ENCODE measurements at places on chromosomes 3 and 15.

DNA sequence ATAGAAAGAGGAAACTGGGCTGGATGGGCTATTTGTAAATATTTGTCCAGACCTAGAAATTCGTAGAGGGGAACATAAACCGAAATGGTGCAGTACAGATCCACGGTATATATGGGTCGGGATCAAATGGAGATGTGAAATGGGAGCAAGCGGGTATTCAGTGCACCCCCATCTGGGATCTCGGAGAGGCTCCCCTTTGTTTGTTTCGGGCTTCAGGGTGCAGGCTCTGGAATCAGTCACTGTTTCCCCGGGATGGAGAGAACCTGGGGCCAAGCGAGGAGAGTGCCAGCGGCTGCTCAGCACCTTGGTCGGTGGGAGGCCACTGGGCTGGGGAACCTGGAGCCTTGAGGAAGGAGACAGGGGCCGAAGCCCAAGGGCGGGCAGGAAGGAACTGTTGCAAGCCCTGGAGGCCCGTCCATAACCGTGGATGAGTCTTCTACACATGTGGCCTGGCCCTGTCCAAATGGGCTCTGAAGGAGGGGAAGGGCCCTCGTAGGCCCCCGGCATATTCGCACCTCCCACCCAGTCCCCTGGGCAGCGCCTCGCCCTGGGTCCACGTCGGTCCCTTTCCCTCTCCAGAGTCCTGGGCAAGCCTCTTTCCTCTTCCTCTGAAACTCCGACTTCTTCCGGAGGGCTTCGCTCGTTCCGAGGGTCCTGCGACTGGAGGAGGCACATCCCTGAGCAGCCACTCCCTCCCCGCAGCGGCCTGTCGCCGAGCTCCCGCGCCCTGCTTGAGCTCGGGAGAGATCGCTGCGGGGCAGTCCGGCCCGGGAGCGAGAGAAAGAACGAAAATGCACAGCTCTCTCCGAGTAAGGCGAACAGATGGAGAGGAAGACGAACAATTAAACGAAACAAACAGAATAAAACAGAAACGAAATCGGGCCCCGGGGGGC, 3.0 kb downstream of the ISL2 start:
- no peak for DNase-seq

- DNase-seq: no peak
Measured at GRCh38 chr3:47658444-47658843, 79.8 kb upstream of the CSPG5 start.

GRCh38 chr15:75815811-75816719, 27.2 kb upstream of the UBE2Q2 start:
- no peak for DNase-seq

DNA sequence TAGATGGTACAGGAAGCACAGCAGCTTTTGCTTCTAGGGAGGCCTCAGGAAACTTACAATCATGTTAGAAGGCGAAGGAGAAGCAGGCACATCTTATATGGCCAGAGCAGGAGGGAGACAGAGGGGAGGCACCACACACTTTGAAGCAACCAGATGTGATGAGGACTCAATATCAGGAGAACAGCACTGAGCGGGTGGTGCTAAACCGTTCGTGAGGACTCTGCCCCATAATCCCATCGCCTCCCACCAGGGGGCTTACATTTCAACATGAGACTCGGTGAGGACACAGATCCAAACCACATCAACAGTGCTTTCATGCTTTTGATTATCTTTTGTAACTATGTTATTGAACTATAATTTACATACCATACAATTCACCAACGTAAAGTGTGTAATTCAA, 7.6 kb upstream of the TMEM44 start:
- DNase-seq: no peak

DNA sequence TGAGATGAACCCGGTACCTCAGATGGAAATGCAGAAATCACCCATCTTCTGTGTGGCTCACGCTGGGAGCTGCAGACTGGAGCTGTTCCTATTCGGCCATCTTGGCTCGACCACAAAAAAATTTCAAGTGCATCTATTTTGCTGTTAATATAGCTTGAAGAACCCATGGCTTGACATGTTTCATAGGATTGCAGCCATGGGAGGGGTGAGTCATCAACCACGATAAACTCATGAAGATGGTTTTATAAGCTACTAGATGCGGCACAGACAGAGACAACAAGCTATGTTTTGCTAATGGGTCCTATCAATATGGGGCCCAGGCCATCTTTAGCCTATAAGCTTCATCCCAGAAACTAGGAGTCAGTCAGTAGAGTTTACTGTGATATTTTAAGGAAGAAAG, 100.4 kb upstream of the PHLDB2 start:
- DNase-seq: no peak

DNA sequence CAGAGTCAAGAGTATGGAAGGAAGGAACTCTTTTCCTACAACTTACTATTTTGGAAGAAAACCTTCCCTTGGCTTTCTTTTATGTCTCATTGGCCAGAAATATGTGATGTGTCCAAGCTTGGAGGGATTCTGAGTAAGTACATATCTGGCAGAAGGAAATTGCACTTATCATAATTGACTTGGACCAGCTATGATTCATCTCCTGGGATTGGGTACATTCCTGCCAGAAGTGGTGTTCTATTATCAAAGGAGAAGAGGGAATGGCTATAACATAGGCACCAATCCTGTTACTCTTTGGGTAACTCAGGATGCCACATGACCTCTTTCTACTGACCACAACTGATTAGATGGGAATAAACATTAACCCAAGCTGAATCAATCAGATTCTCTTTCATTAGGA, 13.5 kb upstream of the DAZL start:
- no peak for DNase-seq

DNA sequence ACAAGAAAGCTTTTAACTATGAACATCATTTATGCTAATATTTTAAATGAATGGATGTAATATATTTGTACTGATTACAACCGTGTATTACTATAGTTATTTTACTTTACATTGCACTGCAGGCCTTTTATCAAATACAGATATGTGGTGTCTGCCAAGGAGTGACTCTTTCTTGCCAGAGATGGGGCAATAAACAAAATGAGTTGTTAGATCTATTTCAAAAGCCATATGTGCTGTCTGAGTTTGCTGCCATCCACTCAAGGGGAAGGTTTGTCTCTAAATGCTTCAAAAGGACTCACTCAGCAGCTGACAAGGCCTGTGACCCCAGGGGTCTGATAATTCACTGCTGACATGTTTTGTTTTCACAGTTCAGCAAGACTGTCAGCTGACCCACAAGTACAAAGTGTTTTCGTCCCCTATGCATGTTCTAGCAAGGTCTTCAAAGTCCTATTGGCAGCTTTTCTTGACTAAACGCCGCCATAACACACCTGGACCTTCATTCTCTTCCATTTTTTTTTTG, 41.3 kb upstream of the ZBED2 start:
- DNase-seq: no peak

DNA sequence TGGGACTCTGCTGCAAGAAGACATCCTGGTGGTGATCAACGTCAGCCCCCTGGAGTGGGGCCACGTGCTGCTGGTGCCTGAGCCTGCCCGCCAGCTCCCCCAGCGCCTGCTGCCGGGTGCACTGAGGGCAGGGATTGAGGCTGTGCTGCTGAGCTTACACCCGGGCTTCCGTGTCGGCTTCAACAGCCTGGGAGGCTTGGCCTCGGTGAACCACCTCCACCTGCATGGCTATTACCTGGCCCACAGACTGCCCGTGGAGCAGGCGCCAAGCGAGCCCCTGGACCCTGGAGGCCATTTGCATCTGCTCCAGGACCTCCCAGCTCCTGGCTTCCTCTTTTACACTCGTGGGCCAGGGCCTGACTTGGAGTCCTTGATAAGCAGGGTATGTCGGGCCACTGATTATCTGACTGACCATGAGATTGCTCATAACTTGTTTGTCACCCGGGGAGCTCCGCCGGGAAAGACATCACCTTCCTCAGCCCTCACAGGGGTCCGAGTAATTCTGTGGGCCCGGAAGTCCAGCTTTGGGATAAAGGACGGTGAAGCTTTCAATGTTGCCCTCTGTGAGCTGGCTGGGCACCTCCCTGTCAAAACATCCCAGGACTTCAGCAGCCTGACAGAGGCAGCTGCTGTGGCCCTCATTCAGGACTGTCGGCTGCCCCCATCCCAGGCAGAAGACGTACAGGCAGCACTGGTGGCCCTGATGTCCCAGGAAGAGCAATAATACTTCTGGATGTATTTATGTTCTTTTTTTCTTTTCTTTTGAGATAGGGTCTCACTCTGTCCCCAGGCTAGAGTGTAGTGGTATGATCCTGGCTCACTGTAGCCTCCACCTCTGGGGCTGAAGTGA, 7.6 kb downstream of the GDPGP1 start:
- no peak for DNase-seq

- no peak for DNase-seq
Measured at GRCh38 chr3:117017135-117017894, 307.7 kb downstream of the TUSC7 start.

DNA sequence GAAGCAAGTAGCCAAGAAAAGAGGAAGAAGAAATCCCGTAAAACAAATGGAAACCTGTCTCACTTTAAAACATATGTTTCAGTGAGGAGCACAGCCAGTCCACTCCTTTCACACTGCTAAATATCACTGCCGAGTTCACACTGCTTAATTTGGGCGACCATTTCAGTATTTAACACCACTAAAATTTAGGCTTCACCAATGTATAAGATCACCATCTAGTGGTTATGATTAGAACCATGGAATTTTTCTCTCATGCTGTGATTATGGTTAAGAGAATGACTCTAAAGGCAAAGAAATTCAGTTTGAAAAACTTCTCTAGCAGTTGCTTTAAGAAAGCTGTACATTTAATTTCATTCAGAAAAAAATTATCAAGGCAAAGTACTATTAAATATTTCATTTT, 16.6 kb downstream of the SLC4A7 start:
- no peak for DNase-seq

DNA sequence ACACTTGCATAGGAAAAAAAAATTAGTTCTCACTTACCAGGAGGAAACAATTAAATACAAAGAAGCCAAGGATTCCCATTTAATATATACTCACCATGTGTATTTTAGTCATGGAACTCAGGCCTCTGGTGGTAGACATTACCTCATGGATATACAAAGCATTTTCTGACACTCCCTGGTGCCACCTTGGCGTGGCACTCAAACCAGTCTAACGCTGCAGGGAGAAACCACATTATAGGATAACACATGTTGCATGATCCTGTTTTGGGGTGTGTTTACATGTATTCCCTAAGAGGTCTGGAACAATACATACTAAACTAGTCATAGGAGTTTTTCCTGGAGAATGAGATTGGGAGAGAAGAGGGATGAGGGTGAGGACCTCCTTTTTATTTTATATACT, 5.9 kb upstream of the RTF1 start:
- DNase-seq: no peak

GRCh38 chr3:84440291-84440690, 518.5 kb upstream of the CADM2 start:
- no peak for DNase-seq

GRCh38 chr3:43257850-43258249, 28.5 kb upstream of the SNRK start:
- no peak for DNase-seq

- no peak for DNase-seq
Measured at GRCh38 chr15:79157631-79158592, 67.3 kb upstream of the RASGRF1 start.

GRCh38 chr3:55626279-55626665, 139.2 kb upstream of the WNT5A start:
- no peak for DNase-seq

DNA sequence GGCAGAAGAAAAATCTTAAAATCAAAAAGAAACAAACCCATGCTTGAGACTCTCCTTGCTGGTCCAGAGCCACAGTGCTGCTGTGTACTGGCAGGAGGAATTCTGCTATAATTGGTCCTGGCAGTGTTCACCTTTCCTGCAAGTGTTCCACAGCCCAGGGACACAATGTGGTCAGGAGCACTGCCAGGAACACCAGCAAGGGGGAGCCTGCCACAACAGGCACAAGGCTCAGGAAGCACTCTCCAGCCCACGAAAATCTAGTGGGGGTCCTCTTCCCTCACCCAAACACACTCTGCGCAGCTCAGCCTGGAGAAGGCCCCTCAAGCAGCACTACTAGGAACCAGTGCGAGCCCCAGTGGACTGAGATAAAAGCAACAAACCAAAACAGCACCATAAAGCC, 92.9 kb downstream of the UBE3A start:
- DNase-seq: no peak

- no peak for DNase-seq
Measured at GRCh38 chr15:42695527-42696071, 41.3 kb downstream of the CDAN1 start.

DNA sequence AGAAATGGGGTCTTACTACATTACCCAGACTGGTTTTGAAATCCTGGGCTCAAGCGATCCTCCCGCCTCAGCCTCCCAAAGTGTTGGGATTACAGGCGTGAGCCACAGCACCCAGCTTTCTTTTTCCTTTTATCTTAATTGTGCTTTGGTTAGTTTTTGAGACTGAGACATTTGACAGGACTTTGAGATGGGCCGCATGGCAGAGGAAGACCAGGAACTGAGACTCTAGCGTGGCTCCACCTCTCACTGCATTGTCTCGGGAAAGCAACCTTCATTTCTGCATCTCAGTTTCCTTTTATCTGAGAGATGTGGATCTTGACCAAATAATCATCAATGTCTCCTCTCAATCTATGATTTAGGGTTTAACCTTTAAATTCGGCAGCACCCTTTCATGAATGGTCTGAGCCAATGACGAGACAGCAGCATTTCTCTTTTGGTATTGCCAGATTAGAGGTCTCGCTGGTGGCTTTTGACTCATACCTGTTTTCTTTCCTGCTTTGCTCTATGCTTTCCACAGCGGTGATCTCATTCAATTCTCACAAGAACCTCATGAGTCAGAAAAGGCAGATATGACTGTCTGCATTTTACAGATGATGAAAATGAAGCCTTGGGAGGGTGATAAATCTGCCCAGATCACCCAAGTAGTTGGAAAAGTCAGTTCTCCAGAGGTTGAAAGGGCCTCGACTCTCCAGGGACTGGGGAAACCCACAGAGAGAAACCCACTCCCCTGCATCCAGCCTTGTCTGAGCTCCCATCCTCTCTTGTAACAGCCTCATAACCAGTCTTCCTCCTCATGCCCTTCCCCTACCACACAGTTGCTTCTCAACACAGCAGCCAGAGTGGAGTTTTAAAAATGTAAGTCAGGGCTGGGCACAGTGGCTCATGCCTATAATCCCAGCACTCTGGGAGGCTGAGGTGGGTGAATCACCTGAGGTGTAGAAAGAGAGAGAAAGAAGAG, 84.8 kb upstream of the FOXB1 start:
- no peak for DNase-seq

GRCh38 chr15:26806151-26806550, 33.3 kb upstream of the GABRB3 start:
- DNase-seq: no peak

- DNase-seq: no peak
Measured at GRCh38 chr3:181692311-181693145, 19.2 kb upstream of the SOX2 start.

- no peak for DNase-seq
Measured at GRCh38 chr3:119492810-119493209, 5.5 kb upstream of the TIMMDC1 start.

DNA sequence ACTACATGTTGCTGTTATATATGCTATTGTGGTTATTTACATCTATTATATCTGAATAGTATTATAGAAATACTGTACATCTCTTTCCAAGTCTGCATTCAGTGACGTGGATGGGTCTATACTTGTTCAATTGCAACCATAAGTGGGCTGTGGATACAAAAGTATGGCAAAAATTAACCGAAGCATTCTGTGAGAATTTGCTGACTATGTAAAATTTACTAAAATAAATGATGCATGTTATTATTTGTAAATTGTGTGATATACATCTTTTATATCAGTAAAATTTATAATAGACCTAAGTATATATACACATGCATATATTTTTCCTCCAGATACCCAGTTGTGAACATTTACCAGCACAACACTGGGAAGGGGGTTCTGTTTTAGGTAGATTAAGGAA, 215.1 kb downstream of the NECTIN3 start:
- DNase-seq: no peak

- no peak for DNase-seq
Measured at GRCh38 chr3:59609657-59610348, 560.0 kb upstream of the CFAP20DC start.
